ENCODE measurements at places on chromosomes 13 and 19. TPM values are rescaled to one million over a fixed set of nuclear protein-coding genes. Genes with fewer than 3 reads are reported as not detected.
A peak's percentile ranks its signal among the peaks of the same experiment; 100 is the strongest.

Gene CYP4F11
- 3.5 TPM for total RNA-seq

Gene ZNF574
- total RNA-seq, result 13.6 TPM

Gene GPC5
- total RNA-seq, result 8.1 TPM

Gene KCNC3
- total RNA-seq, result 12.8 TPM

Gene SLC7A9
- 0.46 TPM for total RNA-seq

Gene CDX2
- total RNA-seq, result not detected

Gene NLRP5
- total RNA-seq, result not detected

Gene GJB2
- total RNA-seq, result 0.93 TPM

Gene ZNF724
- total RNA-seq, result 2.3 TPM

DNA sequence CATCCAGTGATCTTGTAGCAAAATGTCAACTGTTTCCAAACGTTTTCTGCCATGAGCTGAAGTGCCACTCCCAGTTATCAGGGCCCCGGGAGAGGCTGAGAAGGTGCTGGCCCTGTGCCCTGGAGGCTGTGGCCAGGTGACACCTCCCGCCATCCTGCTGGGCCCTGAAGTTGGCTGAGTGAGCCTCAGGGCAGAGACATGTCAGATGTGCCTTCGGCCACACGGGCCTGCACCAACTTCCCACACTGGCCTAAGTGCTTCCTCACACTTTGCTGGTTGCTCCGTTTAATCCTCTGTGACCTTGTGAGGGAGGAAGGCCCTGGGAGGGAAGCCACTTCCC lies 4.8 kb downstream of the ADPRHL1 start:
- peak; percentile 76 for DNase-seq
- H3K36me3 ChIP-seq, result no peaks in the 10 kb centered on the region
- no peaks in the 10 kb centered on the region for H3K27me3 ChIP-seq

- peak overlapping the region; percentile 51 for H3K27ac ChIP-seq
- no peaks in the 10 kb centered on the region for H3K36me3 ChIP-seq
- H3K4me1 ChIP-seq, result peaks cover 10% of the 10 kb centered on the region
Observed at GRCh38 chr19:8208119-8208921, 850 bp upstream of the CERS4 start.

- no peak for DNase-seq
- H3K27ac ChIP-seq, result no peak overlapping the region
- H3K36me3 ChIP-seq, result peaks cover 97% of the 10 kb centered on the region
- peaks cover 3% of the 10 kb centered on the region for H3K4me1 ChIP-seq
- no peak overlapping the region for H3K4me3 ChIP-seq
Observed at GRCh38 chr19:49094505-49095482, 9.5 kb downstream of the SNRNP70 start.

DNA sequence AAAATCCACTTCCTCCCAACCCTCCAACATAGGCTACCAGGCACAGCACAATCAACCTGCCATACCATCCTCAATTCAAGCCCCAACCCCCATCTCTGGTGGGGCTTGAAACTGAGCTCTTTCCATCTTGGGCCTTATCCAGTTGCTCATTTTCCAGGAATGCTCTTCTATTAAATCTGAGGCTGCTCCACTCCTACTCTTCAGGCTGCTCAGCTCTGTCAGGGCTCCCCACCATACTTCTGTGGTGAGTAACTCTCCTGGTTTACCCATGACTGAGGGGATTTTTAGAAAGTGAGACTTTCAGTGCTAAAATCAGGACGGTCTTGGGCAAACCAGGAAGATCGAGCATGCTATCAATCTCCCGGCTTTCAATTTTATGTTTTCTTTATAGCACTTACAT lies 512.8 kb downstream of the LMO7 start:
- H3K27ac ChIP-seq, result no peak overlapping the region
- H3K4me1 ChIP-seq, result no peaks in the 10 kb centered on the region
- no peak overlapping the region for H3K4me3 ChIP-seq

DNA sequence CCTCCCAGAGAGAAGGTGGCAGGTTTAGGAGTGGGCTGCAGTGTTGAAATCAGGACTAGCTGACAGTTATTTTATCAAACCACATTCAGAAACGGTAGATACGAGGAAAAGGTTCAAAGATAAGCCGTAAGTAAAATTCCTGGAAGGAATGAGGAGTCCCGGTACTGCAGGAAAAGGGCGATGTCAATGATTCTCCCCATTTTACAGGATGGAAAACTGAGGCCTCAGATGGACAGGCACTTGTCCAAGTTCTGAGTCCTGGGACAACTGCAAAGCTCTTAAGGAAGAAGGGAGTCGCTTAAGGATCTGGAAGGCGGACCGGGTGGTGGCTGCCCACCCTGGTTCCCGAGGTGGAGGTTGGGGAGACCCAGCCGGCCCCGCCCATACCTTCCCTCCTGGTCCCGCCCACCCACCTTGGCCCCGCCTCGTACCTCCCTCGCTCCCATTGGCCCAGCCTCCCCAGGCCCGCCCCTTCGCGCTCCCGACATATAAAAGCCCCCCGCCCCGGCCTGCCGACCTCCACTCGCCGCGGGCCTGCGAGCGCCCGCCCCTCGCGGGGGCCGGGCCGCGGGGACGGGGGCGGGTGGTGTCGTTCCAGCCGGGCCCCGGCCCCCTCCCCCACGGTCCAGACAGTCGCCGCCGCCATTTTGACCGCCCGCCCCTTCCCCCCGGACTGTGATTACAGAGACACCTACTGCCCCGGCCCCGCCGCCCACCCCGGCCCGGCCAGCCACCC lies 603 bp downstream of the RFX1 start:
- peak overlapping the region; percentile 100 for H3K27ac ChIP-seq
- H3K27me3 ChIP-seq, result no peaks in the 10 kb centered on the region
- DNase-seq, result peak; percentile 96
- no peaks in the 10 kb centered on the region for H3K36me3 ChIP-seq

DNA sequence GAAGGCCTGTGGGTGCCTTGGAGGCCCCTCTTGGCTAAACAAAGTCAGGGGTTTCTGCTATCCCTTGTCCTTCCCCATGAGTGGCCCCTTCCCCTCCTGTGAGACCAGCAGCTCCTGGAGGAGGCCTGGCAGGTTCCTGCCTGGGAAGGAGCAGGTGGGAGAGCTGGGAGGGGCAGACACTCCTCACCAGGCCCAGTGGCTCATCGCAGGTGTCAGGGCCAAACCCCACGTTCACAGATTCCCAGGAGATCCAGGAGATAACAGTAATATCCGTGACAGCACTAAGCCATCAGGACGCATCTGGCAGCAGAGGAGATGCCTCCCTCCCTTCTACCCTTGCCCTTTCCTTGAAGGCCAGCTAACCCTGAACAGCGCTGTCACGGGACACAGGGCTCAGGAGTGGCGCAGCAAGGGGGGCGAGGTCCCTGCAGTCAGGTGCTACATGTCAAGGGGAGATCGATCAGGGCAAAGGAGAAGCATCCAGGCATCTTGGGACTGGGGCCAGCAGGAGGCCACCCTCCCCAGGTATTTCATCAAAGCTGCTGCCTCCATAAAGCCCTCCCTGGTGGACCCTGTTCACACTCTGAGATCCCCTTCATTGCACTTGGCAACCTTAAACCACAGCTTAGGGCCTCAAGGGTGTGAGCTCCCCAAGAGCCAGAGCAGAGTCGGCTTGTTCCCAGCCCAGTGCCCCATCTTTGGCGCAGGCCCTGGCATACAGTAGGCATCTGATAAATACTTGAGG lies 4.8 kb downstream of the CEBPA start:
- peak overlapping the region; percentile 60 for H3K27ac ChIP-seq
- H3K4me3 ChIP-seq, result no peak overlapping the region
- peaks cover 31% of the 10 kb centered on the region for H3K4me1 ChIP-seq
- DNase-seq, result peak; percentile 55
- no peaks in the 10 kb centered on the region for H3K36me3 ChIP-seq

GRCh38 chr19:43913383-43913782 lies 21.7 kb downstream of the ZNF45 start:
- no peaks in the 10 kb centered on the region for H3K4me1 ChIP-seq
- H3K4me3 ChIP-seq, result no peak overlapping the region
- H3K27ac ChIP-seq, result no peak overlapping the region
- no peaks in the 10 kb centered on the region for H3K27me3 ChIP-seq
- H3K36me3 ChIP-seq, result peaks cover 48% of the 10 kb centered on the region

- peaks cover 49% of the 10 kb centered on the region for H3K36me3 ChIP-seq
- no peak overlapping the region for H3K27ac ChIP-seq
- no peak overlapping the region for H3K4me3 ChIP-seq
- H3K4me1 ChIP-seq, result no peaks in the 10 kb centered on the region
- DNase-seq, result no peak
- no peaks in the 10 kb centered on the region for H3K27me3 ChIP-seq
Observed at GRCh38 chr19:540867-541637, 2.8 kb upstream of the GZMM start.

DNA sequence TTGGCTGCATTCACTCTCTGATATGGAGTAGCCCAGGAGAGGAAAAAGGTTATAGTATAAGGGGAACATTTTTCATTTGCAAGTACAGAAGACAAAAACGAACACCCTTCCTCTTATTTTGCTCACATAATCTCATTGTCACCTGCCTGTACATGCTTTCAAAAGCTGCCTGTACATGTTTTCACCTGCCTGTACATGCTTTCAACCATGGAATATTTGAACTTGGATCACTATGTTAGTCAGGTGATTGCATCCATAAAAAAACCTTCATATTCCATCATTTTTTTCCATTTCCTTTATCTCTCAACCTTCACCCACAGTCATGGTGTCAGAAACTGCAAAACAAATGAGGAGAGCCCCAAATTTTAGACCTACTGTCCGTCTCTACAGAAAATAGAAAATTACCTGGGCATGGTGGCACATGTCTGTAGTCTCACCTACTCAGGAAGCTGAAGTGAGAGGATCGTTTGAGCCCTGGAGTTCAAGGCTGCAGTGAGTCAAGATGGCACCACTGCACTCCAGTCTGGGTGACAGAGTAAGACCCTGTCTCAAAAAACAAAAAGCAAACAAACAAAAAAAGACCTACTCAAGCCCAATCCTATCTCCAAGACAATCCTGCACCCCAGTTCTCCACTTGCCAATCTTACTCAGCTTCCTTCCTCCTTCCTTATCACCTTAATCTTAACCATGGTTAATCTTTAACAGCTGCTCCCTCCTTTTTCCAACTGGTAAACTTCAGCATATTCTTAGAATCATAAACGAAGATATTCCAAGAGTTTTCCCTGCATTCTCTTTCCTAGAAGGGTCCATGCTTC lies 11.6 kb downstream of the IGFL2 start:
- H3K4me1 ChIP-seq, result no peaks in the 10 kb centered on the region
- H3K27ac ChIP-seq, result no peak overlapping the region
- H3K4me3 ChIP-seq, result no peak overlapping the region
- no peaks in the 10 kb centered on the region for H3K36me3 ChIP-seq

DNA sequence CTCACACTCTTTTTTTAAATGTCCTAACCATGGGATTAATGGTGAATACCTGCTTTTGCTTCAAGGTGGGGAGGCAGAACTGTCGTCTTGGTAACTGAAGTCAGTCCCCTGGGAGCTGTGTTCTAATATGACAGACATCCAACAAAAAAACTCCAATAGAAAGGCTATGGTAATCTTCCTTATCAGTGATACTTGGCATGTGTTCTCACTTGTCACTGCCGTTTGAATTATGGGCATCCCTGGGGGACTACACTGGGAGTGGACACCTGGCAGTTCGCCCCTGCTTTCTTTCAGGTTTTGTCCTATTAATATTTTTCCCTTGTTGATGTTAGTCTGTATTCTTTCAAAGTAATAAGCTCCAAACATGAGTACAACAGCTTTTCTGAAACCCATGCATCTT lies 252.6 kb downstream of the SLITRK5 start:
- no peak overlapping the region for H3K27ac ChIP-seq
- no peak for DNase-seq
- H3K4me3 ChIP-seq, result no peak overlapping the region
- H3K27me3 ChIP-seq, result no peaks in the 10 kb centered on the region
- H3K36me3 ChIP-seq, result no peaks in the 10 kb centered on the region

- DNase-seq, result no peak
Observed at GRCh38 chr13:83333614-83334388, 548.5 kb downstream of the SLITRK1 start.

GRCh38 chr13:23680845-23681669 lies 110.8 kb downstream of the TNFRSF19 start:
- DNase-seq, result no peak
- H3K27me3 ChIP-seq, result no peaks in the 10 kb centered on the region
- no peaks in the 10 kb centered on the region for H3K36me3 ChIP-seq

GRCh38 chr13:74966814-74967424 lies 515.0 kb downstream of the TBC1D4 start:
- H3K36me3 ChIP-seq, result no peaks in the 10 kb centered on the region
- no peaks in the 10 kb centered on the region for H3K4me1 ChIP-seq
- H3K27ac ChIP-seq, result no peak overlapping the region
